ENCODE measurements at places on chromosomes 11 and 22. TPM values are rescaled to one million over a fixed set of nuclear protein-coding genes. Genes with fewer than 3 reads are reported as not detected.

Gene FGF19
- not detected for polyA plus RNA-seq

Gene GTSE1
- not detected for polyA plus RNA-seq

Gene TREH
- polyA plus RNA-seq = 1.7 TPM

Gene SYCE3
- polyA plus RNA-seq = 43.1 TPM

Gene HTR3B
- not detected for polyA plus RNA-seq

Gene OR6A2
- not detected for polyA plus RNA-seq

Gene ACTN3
- not detected for polyA plus RNA-seq

Gene MEI1
- polyA plus RNA-seq = 7.7 TPM

Gene TMEM121B
- 3.7 TPM for polyA plus RNA-seq

Gene TRIM66
- polyA plus RNA-seq = not detected

Gene PATE2
- not detected for polyA plus RNA-seq

Gene ADAMTS8
- polyA plus RNA-seq = 3.2 TPM

Gene C11orf71
- 3.6 TPM for polyA plus RNA-seq

Gene MIAT
- polyA plus RNA-seq = 20.1 TPM

Gene GAL3ST1
- polyA plus RNA-seq = 0.15 TPM

Gene PHOX2A
- not detected for polyA plus RNA-seq

Gene LIPT2
- polyA plus RNA-seq = 5.5 TPM

Gene CABP4
- 0.52 TPM for polyA plus RNA-seq

Gene DDX10
- polyA plus RNA-seq = 31.9 TPM

Gene PIK3C2A
- 49.6 TPM for polyA plus RNA-seq

All from Purkinje cell (primary cell).